ENCODE measurements at places on chromosomes 4 and X.

- DNase-seq, result no peak
These were observed at the start of gene GNPDA2 for GRCh38 chr4:44726038-44726871. Gene GNPDA2 (minus strand): TSS chr4:44726556. CDS start chr4:44722207, 4,349 bp downstream.

DNA sequence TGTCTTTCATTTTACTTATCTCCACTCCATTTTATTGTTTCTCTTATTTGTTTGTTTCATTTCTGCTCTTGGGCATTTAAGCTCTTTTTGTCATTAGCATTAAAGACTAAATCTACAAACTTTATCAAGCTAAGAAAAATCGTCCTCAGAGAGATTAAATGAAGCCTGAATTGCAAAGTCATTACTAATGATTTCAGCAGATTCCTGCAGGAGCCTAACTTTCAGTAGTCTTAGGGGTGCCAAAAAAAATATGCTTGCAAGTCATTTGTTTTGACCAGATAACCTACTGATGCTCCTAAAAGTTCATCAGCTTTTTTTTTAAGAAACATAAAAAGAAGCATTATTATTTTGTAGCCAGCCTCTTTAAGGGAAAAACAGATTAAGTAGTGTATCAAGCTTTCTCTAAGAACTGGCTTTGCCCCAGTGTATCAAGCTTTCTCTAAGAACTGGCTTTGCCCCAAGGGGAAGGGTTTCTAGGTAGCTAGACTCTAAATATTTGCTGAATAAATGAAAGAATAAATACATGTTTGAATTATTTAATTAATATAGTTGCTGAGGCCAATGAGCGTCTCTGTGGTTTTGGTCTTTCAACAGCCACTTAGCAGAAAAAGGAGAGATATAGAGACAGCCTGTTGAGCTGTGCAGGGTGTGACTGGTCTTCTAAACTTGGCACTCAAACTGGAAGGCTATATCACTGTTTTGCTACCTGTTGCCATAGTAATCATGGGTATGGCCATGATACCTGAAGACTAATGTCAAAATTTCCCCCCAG, 174.2 kb downstream of the BTC start:
- no peak for DNase-seq

GRCh38 chr4:89101256-89102161, 9.8 kb upstream of the TIGD2 start:
- DNase-seq, result no peak

DNA sequence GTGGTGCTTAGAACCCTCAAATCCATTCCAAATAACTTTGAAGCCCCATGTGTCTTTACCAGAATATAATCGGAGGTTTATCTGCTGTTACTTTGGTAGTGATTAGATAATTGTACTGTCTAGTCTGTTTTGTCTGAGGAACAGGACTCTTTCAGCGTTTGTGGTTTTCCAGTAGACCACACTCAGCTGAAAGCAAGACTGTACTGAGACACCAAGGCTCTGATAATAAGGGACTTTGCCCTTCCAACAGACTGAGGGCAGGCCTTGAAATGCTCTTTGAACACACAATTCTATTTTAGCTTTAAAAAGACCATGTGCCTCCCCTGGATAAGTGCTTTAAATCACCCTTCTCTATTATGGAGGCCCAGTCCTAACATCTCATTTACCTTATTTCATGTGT, 76.1 kb downstream of the KLHL8 start:
- DNase-seq, result no peak

DNA sequence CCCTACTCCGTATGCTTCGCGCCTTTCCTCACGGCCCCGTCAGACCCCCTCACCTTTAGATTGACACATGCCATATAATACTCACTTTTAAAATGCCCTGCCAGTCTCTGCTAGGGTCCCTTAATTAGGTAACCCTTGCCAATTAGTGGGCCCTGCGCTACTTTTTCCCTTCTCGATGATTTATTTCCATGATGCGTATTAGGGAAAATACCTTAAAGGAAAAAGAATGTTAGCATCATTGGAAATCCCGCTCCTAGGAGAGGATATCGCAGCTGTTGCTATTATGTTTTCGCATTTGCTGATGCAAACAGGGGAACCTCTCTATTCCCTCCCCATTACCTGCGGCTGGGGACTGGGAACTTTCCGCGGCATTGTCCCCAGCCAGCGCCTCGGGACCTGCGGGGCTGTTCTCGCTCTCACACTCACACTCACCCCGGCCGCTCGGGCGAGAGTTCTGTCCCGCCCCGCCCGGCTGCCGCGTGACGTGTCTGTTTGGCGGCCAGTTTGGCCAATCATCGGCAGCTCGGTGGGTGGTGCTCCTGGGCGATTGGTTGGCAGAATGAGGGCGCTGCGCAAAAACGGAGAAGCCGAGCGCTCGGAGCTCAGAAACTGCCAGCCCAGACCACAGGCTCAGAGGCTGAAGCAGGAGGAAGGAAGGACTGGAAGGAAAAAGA, at the start of gene PCDH10:
TSS of gene PCDH10 (plus strand) at position 605 of the 674 bp plus-strand sequence. CDS start 847 bp downstream, outside the sequence.
- peak; percentile 36 for DNase-seq

- no peak for DNase-seq
These were observed 343.7 kb downstream of the MID1IP1 start for GRCh38 chrX:39144956-39145355.

DNA sequence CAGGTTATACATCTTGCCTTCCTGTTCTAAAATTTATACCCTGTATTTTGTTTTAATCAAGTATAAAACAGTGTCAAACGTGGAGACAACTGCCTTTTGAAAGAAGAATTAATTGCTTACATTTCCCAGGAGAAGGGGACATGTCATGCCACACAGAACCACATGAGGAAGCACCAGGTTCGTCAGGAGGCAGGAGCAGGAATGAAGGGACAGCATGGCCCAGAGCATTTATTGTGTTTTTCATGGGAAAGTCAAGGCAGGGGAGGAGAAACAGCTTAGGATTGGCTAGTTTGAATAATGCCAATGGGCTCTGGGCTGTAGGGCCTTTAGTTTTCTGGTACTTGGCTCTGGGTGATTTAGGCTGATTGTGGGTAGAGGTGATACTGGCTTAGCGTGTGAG, 203.7 kb downstream of the CFAP299 start:
- DNase-seq, result no peak

DNA sequence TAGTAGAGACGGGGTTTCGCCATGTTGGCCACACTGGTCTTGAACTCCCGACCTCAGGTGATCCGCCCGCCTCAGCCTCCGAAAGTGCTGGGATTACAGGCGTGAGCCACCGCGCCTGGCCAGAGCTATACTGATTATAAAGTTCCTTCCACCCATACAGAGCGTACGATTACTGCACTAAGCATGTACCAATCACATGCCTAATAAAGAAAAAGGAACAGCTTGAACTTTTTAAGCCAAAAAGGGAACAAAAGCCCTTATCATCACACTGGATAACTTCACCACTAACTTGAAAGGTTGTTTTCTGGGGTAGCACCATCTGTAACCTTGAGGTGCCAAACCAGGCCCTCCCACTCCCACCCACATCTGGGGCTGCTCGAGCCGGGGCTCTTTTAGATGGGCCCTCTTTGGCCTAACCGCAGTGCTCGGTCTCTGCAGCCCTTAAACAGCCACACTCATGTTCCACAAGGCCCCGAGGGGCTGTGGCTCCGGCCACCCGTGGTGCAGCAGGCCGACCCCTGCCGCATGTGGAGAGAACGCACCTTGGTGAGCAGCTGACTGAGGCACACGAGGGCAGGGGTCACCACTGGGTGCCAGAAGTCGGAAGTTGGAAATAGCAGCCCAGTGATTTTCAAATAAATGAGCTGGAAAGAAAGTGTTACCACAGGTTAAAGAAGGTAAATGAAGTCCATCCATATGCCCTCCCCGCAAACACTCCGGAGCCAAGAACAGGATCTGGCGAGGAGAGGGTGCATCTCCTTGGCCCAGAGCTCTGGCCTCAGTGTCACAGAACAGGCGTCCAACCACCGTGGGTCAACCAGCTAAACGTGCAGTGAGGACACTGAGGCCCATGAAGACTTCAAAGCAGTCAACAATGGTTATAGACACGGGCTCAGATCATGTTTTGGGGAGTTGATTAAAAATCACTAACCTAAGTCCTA, 18.4 kb downstream of the NOP14 start:
- DNase-seq, result no peak

All from epithelial cell of prostate (primary cell).